Neural progenitor cell (in vitro differentiated cells): ENCODE measurements at places on chromosomes 1 and 21. TPM values are rescaled to one million over a fixed set of nuclear protein-coding genes. Genes with fewer than 3 reads are reported as not detected.
A peak's percentile ranks its signal among the peaks of the same experiment; 100 is the strongest.

DNA sequence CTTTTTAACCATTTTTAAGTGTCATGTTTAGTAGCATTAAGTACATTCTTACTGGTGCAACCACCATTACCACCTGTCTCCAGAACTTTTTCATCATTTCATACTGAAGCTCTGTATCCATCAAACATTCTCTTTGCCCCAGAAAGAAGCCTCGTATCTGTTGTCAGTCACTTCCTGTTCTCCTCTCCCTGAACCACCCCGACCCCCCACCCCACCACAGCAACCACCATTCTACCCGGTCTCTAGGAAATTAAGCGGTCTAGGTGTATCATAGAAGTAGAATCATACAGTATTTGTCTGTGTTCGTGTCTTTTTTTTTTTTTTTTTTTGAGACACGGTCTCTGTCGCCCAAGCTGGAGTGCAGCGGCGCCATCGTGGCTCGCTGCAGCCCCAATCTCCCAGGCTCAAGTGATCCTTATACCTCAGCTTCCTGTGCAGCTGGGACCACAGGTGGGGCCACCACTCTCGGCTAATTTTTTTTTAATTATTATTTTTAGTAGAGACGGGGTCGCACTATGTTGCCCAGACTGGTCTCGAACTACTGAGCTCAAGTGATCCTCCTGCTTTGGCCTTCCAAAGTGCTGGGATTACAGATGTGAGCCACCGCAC, 23.7 kb upstream of the EPHA8 start:
- no peaks in the 10 kb centered on the region for H3K36me3 ChIP-seq
- H3K4me3 ChIP-seq: no peak overlapping the region
- H3K27ac ChIP-seq: no peak overlapping the region

GRCh38 chr1:61412601-61413000, 312.3 kb downstream of the TM2D1 start:
- H3K4me1 ChIP-seq: no peaks in the 10 kb centered on the region
- H3K27me3 ChIP-seq: no peaks in the 10 kb centered on the region
- no peaks in the 10 kb centered on the region for H3K36me3 ChIP-seq
- no peak for DNase-seq

DNA sequence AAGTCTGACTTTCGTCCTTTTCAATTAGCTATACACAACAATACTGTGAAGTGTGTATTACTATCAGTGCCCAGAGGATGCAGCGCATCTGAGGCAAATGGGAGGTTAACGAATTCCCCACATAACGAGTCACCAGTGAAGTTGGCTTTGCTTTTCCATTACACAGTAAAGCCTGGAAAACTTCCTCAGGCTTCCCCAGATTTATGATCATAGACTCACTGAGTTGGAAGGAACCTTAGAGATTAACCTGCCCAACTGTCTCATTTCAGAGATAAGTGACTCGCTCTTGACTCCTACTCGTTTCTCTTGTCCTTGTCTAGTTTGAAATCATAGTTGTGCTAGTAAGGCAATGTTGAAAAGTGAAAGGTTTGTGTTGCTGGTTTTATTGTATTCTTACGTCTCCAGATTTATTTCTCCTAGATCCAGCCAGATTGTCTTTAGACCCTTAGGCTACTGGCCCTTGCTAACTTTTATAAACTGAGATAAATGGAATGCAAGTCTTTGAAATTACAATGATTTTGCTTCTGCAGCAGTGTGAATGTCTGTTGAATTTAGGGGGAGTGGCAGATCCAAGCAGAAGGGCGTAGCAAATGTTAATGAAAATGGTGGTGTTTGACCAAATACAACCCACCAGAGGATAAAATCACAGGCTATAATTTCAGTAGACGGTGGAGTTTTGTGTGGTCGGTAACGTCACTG, 17.3 kb downstream of the S1PR1 start:
- peaks cover 21% of the 10 kb centered on the region for H3K4me1 ChIP-seq
- H3K27me3 ChIP-seq: no peaks in the 10 kb centered on the region
- peak; percentile 17 for DNase-seq
- no peak overlapping the region for H3K4me3 ChIP-seq
- H3K27ac ChIP-seq: no peak overlapping the region

DNA sequence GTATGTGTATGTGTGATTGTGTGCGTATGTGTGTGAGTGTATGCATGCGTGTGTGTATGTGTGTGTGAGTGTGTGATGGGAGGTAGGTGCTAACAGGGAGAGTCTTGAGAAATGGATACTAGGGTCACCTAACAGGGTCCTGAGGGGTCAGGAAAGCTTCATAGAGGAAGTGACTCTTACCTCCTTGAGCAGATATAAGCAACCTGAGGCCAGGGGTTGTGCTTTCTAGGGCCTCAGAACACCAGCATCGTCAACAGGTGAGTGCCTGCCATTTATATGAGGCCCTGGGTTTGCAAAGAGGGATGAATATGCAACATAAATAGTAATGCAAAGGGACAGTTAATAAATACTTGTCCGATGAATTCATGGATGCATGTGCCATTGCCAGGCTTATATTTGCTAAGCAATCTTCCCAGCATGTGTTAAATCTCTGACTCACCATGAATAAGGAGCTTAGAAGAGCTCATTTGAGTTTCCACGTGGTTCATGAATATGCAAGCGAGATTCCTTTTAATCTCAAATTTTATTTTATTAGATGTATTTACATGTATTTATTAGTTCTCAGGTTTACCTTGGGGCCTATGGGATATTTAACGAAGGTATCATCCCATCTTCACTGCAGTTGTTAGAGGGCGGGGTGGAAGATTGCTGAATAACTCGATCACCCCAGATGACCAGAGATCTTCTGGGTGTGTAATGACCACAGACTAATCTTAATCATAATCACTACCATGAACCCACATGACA, 438.3 kb downstream of the CAMTA1 start:
- no peaks in the 10 kb centered on the region for H3K36me3 ChIP-seq

- no peak overlapping the region for H3K4me3 ChIP-seq
- DNase-seq: peak; percentile 48
- no peak overlapping the region for H3K27ac ChIP-seq
- H3K4me1 ChIP-seq: no peaks in the 10 kb centered on the region
Observed at GRCh38 chr1:86018283-86018923, 138.2 kb downstream of the COL24A1 start.

DNA sequence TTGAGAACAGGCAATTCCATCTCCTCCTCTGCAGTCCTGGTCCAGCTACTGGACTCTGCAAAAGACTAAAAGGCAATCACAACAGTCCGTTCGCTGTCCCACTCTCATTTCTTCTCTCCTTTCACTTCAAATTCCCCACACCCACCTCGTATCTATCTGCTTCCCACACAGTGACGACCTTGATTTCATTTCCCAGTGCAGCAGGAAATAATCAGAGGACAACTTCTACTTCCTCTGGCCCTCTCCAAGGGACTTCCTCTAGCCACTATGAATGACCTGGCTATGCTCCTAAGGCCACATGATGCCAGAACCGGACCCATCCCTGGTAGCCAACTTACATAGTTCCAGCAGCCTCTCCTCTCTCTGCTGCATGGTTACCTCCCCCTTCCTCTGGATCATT, 8.0 kb downstream of the NOL9 start:
- no peak overlapping the region for H3K4me3 ChIP-seq
- H3K27me3 ChIP-seq: no peaks in the 10 kb centered on the region
- H3K4me1 ChIP-seq: no peaks in the 10 kb centered on the region
- no peak for DNase-seq
- H3K36me3 ChIP-seq: peaks cover 8% of the 10 kb centered on the region

DNA sequence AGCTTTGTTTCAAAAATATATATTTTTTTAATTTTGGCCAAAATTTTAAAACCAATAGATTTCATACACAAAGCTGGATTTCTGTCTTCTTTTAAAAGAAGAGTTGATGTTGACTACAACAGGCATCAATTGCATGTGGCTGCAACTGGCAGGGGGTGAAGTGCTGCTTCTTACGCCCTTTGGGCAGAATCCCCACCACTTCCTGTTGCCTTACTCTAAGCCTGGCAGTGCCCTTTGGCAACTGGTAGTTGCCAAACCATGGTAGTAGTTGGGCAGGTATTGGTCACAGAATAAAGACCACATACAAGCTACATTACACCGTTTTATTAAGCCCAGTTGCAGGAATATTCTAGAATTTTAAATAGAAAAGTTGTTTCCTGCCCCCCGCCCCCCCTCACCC, 17.0 kb downstream of the LAMC2 start:
- H3K36me3 ChIP-seq: no peaks in the 10 kb centered on the region
- H3K27me3 ChIP-seq: no peaks in the 10 kb centered on the region
- H3K27ac ChIP-seq: no peak overlapping the region
- no peak for DNase-seq

- peaks cover 29% of the 10 kb centered on the region for H3K4me1 ChIP-seq
- H3K27ac ChIP-seq: peak overlapping the region; percentile 80
- H3K27me3 ChIP-seq: no peaks in the 10 kb centered on the region
- no peaks in the 10 kb centered on the region for H3K36me3 ChIP-seq
- peak; percentile 41 for DNase-seq
Observed at GRCh38 chr1:45334308-45335245, 5.4 kb upstream of the TOE1 start.

GRCh38 chr1:240847325-240847724, 235.4 kb upstream of the GREM2 start:
- H3K4me3 ChIP-seq: no peak overlapping the region
- H3K27ac ChIP-seq: no peak overlapping the region
- no peaks in the 10 kb centered on the region for H3K36me3 ChIP-seq
- no peak for DNase-seq

DNA sequence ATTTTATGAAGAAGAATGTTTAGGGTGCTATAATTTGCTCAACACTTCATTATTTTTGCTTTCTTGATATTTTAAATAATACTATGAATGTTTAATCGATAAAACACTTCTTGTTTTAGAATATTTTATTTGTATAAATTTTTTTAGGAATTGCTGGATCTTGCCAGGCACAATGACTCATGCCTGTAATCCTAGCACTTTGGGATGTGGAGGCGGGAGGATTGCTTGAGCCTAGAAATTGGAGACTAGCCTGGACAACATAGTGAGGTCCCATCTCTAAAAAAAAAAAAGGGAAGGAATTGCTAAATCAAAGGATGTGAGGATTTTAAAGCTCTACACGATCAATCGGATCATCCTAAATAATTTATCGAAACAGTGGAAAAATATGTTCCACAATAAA, 17.6 kb downstream of the RNF11 start:
- DNase-seq: no peak
- no peaks in the 10 kb centered on the region for H3K27me3 ChIP-seq
- H3K27ac ChIP-seq: no peak overlapping the region
- H3K4me3 ChIP-seq: no peak overlapping the region
- H3K36me3 ChIP-seq: no peaks in the 10 kb centered on the region

DNA sequence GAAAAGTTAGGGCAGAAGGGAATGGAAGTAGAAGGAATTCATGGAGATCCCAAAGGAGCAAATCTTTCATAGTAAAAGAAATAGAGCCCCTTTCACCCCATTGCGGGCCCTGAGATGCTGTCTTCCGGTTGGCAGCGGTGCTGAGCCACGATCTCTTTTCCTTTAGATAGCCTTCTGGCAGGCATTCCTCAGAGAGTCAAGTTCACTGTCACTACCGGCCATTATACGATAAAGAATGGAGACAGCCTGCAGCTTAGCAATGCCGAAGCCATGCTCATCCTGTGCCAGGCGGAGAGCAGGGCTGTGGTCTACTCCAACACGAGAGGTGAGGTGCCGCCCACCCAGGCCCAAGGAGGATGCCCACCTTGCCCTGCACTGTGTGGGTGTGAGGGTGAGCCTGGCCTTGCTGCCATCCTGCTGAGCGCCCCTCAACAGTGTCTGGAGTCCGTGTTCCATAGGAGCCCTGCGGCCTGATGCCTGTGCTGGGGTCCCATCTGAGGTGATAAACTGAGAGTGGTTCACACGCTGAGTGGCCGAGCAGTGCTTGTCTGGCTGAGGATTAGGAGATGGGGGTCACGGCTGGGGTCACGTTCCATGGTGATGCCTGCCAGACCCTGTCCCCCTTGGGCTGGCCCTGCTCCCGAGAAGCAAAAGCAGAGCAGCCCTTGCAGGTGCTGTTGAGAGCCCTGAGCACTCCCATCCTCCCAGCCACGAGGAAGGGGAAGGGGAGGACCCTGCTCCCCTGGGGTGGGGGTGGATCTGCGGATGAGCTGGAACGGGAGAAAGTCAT, 20.4 kb upstream of the PWP2 start:
- no peaks in the 10 kb centered on the region for H3K36me3 ChIP-seq
- DNase-seq: no peak
- no peaks in the 10 kb centered on the region for H3K27me3 ChIP-seq
- no peak overlapping the region for H3K4me3 ChIP-seq

DNA sequence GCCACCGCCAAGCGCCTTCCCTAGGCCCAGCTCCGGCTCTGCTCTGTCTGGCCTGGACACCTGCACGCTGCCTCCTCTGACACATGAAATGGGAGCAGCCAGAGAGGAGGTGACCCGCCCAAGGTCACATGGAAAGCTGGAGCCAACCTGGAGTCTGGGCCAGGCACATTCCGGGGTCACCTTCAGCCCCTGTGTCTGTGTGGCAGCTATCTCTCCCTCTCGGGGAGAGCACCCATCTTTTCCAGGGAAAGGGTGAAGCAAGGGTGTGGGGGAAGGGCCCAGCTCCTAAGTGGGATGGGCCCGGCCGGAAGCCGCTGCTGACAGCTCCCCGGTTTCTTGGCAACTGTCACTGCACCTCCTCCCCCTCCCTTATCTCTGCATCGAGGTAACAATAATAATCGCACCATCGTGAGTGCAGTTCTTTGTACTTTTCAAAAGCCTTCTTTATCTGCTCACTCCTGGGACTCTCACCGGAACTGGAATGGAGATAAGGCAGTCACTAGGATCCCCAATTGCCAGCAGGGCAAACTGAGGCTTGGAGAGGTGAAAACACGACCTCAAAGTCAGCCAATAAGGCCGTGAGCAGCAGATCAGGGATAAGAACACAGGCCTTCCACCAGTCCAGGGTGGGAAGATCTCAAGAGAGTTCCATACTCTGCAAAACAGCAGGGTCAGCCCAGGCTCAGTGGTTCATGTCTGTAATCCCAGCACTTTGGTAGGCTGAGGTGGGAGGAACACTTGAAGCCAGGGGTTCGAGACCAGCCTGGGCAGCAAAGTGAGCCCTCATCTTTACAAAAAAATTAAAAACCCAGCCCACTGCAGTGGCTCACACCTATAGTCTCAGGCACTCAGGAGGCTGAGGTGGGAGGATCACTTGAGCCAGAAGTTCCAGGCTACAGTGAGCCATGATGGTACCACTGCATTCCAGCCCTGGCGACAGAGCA, 36.9 kb downstream of the RAP1GAP start:
- DNase-seq: no peak
- H3K36me3 ChIP-seq: no peaks in the 10 kb centered on the region
- no peaks in the 10 kb centered on the region for H3K27me3 ChIP-seq
- no peak overlapping the region for H3K4me3 ChIP-seq

GRCh38 chr1:160996178-160996577, 24.8 kb downstream of the F11R start:
- H3K27ac ChIP-seq: no peak overlapping the region
- no peaks in the 10 kb centered on the region for H3K4me1 ChIP-seq
- DNase-seq: no peak
- no peaks in the 10 kb centered on the region for H3K36me3 ChIP-seq

SPRR2A gene
- not detected in 2 replicates for total RNA-seq

PEX14 gene
- 9.3 and 21.3 TPM in 2 replicates for total RNA-seq

FAM163A gene
- total RNA-seq: 0.11 and 0.40 TPM in 2 replicates

WASF2 gene
- total RNA-seq: 31.4 and 35.0 TPM in 2 replicates

FCGR2B gene
- 0.15 TPM in 1 of 2 replicates, not detected in the other for total RNA-seq

ADAMTS1 gene
- total RNA-seq: 6.7 and 7.5 TPM in 2 replicates

HUNK gene
- 4.7 and 5.7 TPM in 2 replicates for total RNA-seq

PROK1 gene
- 0.12 TPM in 1 of 2 replicates, not detected in the other for total RNA-seq

F13B gene
- not detected in 2 replicates for total RNA-seq

DNAJC28 gene
- total RNA-seq: 3.8 and 4.7 TPM in 2 replicates
